Stimulated activated CD8-positive, alpha-beta memory T cell treated with anti-CD3 and anti-CD28 coated beads, Interleukin-4, amount 100 ng/mL, for 1 hour (primary cell): ENCODE measurements at places on chromosomes 5 and 9.

DNA sequence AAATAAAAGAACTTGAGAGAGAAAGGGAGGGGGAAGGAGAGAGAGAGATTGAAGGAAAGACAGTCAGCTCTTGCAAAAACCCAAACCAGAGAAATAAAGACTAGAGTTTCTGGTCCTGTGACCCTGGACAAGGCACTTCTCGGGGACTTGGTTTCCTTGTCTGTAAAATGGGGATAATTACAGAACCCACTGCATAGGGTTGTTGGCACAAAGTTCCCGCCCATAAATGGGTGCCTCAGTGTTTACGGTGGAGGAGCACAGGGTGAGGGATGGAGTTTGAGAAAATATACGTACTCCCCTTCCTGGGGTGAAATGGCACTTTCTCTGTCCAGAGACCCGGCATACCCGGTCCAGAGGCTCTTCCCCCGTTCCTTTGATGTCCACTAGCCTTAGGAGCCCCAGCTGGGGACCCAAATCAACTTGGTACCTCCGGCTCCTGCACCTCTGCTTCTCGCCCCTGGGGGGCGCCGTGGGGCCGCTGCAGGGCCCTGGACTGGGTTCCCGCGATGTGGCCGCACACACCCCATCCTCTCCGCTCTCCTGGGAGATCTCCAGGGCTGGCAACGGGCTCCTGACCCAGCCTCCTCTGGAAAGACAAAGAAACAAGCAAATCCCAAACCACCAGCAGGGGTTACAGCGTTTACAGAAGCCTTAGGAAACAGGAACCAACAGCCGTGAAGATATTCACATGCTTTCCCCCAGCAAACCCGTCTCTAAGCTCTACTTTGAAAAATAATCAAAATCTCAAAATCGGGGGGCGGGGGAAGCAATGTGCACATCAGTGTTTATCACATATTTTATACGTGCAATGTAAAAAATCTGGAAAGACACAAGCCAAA is 26.3 kb downstream of the PTGES start:
- DNase-seq, result peak; percentile 18

GRCh38 chr5:176812269-176813259 is 2.2 kb downstream of the UNC5A start:
- no peak for DNase-seq

- DNase-seq, result no peak
These were observed 113.2 kb downstream of the SLC25A46 start for GRCh38 chr5:110852053-110852452.

GRCh38 chr5:32684260-32684659 is 26.9 kb upstream of the NPR3 start:
- no peak for DNase-seq

- no peak for DNase-seq
These were observed 27.3 kb upstream of the ANGPTL2 start for GRCh38 chr9:127149463-127150390.

- no peak for DNase-seq
These were observed 18.4 kb upstream of the ERCC6L2 start for GRCh38 chr9:95857124-95857523.

DNA sequence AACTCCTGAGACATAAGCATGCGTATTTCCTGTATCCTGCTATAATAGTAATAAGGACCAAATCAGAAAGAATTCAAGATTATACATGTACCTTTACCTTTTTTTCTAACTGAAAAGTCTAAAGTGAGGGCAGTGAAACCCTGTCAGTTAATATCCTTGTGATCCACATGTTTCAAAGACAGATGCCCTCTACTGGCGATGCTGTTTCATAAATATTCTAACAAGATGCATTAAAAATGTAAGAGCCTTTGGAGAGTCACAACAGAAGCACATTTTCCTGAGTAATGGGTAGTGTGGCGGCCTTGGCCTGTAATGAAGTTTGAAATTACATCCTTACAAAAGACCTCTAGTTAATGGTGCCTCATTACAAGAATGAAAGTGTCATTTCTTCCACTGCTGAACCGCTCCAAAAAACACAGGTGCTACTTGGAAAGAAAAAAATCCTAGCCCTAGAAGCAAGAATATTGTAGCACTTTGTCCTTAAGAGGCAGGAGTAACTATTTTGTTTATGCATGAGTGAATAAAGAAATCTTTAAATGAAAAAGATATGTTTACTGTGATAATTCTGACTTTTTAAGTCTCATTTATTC is 232.6 kb downstream of the EPB41L4A start:
- no peak for DNase-seq

DNA sequence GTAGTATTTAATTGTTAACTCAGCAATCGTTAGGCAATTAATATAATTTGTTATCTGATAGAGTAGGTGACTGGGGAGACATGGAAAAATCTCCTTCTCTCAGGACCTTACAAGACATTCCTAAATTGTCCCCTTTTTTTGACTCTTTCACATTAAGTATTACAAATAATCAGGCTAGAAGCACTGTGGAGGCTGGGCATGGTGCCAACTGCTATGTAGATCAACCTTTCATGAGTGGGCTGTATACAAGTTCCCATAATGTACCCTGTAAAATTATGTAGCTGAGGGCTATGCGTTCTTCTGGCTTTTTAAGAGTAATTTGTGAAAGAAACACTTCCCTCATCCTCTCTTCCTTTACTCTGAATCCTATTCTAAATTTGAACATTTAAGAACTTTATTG is 140.2 kb downstream of the NFIB start:
- no peak for DNase-seq

GRCh38 chr9:91045041-91045440 is 243.4 kb downstream of the SYK start:
- no peak for DNase-seq

DNA sequence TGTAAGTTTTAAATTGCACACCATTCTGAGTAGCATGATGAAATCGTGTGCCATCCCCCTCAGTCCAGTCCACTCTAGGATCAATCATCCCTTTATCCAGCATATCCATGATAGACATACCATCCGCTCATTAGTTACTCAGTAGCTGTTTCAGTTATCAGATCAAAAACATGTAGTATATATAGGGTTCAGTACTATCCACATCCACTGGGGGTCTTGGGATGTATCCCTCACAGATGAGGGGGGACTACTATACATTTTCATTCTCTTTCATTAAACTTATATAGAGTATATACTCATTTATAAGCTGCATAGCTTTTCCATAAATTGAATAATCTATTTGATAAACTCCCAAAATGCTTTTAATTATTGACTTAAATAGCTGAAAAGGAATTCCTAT is 67.6 kb downstream of the MEIKIN start:
- DNase-seq, result no peak

DNA sequence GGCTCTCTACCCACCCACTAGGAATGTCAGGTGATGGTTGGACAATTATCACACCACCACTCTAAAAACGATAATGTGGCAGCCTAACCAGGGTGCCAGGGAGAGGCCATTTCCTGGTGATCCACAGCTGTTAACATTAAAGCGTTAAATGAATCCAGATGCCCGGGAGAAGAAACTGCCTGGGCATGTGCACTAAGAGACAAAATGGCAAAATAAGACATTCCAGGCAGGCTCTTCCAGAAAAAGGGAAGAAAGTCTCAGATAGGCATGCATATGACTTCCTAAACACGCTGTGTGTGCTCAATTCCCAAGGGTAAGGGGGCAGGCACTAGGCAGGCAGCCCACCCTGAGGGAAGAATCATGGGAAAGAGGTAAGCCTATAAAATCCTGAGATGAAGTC is 4.6 kb upstream of the TXN start:
- DNase-seq, result no peak

- no peak for DNase-seq
These were observed 98.3 kb downstream of the F2RL2 start for GRCh38 chr5:76524868-76525267.

- no peak for DNase-seq
These were observed 12.0 kb downstream of the TTC1 start for GRCh38 chr5:160020964-160021363.

- DNase-seq, result no peak
These were observed 1.1 kb downstream of the ALDH1A1 start for GRCh38 chr9:72951520-72952380.

DNA sequence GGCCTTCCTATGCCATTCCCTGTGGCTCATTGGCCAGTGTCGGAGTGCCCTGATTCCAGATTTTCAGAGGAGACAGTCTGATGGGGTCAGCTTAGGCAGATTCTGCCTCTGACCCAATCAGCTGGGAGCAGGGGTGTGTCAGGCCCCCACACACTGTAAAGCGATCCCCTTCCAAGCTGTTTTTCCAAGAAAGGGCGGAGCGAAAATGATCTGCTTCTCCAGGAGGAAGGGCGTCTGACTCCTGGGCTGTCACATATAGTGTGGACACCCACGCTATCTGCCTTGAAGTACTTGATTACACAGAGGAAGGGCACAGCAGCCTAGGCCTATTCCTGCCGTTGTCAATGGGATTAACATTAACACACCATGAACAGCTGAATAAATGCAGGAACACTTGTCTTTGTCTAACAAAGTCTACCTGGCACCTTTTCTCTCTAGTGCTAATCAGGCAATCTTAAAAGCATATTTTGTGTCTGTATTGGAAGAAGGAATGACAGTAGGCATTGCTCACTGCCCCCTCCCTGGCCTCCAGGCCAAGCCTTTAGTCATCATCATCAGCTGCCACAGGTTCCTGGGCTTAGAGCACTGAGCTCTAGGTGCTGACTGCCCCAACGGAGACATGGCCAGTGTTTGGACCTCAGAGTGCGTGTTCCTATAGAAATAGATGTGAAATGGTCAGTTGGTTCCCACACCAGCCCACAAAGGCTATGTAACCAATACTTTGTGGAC is 218.7 kb downstream of the MELK start:
- no peak for DNase-seq

DNA sequence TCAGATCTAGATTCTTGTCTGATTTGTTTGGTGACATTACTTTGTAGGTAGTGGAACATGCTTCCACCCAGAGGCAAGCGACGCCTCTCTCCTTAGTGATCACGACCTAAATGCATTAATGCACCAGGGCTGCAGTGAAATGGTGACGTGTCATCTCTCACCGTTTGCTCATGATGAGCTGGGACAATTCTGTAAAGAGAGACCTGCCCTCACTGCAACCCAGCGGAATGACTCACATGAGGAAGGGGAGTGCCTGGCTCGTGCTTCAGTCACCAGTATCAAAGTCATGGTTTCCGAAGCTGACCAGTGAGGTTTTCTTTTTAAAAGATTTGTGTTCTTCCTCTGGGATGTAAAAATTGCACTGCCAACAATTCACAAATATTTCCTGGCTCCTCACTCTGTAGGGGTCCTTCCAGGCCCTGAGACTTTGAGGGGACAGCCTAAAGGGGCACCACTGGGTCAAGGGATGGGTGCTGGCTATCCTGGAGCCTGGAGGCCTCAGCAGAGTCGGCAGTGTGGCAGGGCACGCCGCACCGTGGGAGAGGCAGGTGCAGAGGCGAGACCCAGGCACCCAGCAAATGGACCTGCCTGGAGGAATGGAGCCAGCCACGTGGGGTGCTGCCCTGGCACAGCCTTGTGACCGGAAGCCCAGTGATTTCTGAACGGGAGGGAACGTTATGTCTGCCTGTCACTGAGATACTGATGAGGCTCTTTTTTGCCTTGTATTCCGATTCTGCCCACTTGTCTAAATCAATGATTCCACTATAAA is 17.3 kb downstream of the QSOX2 start:
- no peak for DNase-seq

DNA sequence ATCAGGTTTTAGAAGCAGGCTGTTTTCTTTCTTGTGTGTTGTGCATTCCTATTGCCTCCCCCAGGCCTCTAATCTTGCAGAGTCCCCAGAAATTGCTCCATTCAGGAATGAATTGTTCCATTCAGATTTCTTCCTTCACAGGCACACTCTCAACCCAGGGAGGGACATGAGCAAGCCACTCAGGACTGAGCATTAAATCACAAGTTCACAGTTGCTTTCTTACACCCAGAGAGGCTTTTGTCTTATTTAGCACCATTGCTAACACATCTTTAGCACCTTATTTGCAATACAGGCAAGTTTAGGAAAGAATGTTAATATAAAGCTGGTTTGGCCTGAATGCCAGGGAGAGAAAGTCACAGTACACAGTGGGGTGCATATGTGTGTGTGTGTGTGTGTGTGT is 221.4 kb downstream of the RAB3C start:
- DNase-seq, result no peak

DNA sequence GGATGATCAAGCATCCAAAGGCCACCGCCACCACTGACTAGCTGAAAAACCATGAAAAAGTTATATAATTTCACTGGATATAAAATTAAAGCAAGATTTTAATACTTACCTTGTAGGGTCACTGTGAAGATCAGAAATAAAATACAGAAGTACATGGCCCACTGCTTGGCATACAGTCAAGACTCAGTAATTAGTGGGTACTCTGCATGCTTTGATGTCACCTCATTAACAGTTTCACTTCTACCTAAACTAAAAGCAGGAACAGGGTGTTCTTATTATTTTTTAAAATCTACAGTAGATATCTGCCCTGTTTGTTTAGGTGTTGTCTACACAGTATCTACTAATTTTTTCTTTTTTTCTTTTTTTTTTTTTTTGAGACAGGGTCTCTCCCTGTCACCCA is 66.4 kb downstream of the NFIB start:
- no peak for DNase-seq

DNA sequence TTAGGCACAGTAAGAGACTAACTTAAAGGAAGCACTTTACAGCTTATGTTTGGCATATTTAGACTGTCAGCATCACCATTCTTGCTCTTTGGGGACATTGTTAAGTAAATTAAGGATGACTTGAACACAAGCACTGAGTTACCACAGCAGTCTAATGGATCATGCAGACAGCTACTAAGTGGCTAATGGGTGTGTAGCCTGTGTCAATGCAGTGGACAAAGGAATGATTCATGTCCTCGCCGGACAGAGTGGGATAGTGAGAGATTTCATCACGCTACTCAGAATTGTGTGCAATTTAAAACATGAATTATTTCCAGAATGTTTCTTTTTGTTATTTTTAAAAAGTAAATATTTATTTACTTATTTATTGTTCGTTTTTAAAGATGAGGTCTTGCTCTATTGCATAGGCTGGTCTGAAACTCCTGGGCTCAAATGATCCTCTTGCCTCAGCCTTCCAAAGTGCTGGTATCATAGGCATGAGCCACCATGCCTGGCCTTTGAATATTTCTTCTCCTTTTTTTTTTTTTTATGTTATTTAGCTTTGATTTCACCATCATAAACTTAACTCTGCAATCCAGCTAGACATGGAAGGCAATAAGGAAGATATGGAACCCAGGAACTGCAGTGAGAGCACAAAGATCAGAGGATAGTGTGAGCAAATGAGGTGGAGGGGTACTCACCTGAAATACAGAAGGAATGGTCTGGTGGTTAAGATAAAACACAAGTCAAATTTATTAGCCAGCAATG is 53.0 kb upstream of the KLF4 start:
- no peak for DNase-seq

DNA sequence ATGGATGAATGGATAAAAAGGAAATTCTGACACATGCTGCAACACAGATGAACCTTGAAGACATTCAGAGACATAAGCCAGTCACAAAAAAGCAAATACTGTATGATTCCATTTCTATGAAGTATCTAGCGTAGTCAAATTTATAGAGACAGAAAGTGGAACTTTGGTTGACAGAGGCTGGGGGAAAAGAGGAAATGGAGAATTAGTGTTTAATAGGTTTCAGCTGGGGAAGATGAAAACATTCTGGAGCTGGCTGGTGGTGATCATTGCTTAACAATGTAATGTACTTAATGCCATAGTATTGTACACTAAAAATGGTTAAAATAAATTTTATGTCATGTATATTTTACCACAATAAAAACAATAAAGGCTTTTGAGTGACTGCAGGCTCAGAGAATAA is 24.2 kb downstream of the PPIC start:
- DNase-seq, result no peak
